CD4-positive, alpha-beta T cell treated with Interleukin-15 for 4 hours (primary cell): ENCODE measurements at places on chromosomes 4 and X.
A peak's percentile ranks its signal among the peaks of the same experiment; 100 is the strongest.

GRCh38 chr4:106355193-106355592 is 13.4 kb downstream of the GIMD1 start:
- DNase-seq: no peak

DNA sequence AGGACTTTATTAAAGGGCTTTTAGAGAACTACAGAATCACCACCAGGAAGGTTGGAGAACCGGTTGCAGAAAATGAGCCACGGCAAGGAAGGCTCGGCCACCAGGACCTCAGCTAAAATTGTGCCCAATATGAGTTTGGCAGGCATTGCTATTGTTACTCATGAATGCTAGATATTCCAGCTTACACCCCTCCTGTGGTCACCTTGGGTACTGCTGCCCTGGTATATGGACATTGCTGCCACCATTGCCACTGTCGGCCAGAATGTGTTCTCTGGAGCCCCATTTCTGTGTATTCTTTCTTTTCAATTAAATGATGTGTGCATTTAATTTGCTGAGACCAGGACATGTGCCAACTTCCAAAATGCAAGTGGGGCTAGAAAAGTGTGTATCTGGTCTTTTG is 626.7 kb upstream of the BOD1L1 start:
- DNase-seq: no peak

DNA sequence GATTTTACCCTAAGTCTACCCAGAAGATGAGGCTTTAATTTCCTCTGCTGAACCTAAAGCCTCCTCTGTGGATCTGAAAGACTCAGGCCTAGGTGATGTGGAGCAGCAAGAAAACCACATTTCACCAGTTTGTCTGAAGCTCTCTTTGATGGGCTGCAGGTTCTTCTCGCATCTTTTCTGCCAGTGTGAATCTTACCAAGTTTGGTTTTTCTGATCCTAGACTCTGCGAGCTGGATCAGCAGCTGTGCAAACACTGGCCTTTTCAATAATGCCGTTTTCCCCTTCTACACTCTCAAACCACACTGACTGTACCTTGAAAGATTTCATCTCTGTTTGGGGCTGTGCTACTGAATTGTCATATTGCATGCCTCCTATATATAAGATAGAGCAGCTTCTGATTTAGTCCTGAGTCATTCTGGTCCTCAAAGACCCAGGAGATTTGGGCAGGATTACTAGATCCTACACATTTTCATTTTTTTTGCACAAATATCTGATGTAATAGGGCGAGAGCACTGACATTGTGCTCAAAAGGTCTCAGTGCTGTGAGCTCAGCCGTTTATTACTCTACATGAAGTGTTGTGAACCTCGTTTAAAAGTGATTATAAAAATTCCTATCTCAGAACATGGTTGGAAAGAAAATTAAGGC is 133.6 kb upstream of the FAM9C start:
- DNase-seq: no peak

GRCh38 chrX:43238461-43238945 is 417.6 kb upstream of the MAOA start:
- DNase-seq: no peak

- peak; percentile 86 for DNase-seq
Measured at GRCh38 chrX:72018277-72019112, 107.8 kb downstream of the NHSL2 start.

- no peak for DNase-seq
Measured at GRCh38 chr4:114384629-114385028, 214.0 kb upstream of the UGT8 start.

GRCh38 chr4:15805583-15806517 is 27.7 kb downstream of the CD38 start:
- DNase-seq: peak; percentile 67

DNA sequence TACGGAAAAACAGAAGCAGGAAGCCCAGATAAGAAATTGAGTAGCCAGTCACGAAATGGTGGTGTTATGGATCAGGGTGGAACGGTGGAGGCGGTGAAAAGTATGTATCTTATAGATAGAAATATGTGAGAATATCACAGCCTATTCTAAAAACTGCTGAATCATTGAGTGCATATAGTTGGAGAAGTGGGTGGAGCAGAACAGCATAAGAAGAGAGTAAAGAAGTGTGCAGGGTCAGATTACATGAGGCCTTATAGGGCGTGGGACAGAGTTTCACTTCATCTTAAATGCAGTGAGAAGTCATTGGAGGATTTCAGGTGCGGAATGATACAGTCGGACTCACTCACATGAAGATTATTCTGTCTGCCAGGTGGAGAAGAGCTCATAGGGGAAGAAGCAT is 293.1 kb downstream of the TRIML1 start:
- DNase-seq: no peak

GRCh38 chr4:169042608-169043007 is 32.6 kb upstream of the CBR4 start:
- no peak for DNase-seq

DNA sequence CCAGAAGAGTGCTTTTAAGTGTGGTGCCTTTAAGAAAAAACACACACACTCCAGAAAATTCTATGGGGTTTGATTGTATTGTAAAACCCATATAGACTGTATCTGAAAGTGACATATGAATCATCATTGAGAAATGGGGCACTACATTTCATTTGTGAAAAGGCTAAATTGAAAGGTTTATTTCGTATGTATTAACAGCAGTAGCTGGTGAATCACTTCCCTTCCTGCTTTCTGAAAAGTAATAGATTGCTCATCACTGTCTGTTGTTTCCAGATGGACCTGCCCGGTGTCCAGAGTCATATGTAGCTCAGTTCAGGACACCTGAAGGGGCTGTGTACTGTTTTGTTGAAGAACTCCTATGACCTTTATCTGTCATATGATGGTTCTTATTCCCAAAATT is 28.1 kb upstream of the HPRT1 start:
- DNase-seq: no peak

GRCh38 chrX:24133312-24133711 is 16.2 kb upstream of the ZFX start:
- DNase-seq: no peak

- no peak for DNase-seq
Measured at GRCh38 chrX:147848543-147849443, 62.9 kb upstream of the FMR1 start.

DNA sequence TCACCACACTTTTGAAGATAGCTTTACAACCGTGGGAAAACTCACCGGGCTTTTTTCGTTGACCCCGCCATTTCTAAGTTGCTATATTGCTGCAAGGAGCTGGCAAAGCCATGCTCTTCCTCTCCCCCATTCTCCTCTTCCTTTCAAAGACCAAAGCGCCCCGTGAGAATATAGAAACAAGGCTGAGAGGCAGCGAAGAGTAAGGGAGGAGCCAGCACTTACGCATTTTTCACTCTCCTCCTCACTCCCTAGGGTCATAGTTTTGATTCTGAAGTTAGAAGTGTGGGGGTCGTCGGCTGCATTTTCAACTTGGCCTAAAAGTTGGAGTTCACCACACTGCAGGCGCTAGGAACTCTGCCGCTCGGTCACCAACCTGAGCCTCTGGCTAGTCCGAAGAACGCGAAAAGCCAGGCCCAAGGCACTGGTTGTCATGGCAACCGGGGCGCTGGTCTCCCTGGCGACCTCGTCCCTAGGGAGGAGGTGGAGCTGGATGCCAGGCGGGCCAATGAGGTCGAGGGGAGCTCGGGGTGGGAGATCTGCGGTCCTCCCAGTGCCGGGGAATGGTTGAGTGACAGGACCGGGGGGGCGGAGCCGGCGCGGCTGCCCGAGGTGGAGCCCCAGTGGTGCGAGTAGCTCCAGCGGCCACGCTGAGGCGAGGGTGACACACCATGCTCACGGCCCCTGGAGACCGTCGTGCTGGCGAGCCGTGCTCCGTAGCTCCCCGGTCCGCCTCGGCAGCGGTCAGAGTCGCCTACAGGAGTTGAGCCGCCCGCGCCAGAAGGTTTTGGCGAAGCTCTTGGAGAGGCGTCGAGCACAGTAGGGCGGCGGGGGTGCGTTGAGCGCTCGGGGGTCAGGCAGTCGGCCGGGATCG is at the start of gene PTPN13:
Gene PTPN13, plus strand, starts transcription at position 628 of the 871 bp plus-strand sequence. CDS start 40,942 bp downstream, outside the sequence.
- DNase-seq: peak; percentile 75

GRCh38 chr4:128974136-128974581 is 119.2 kb downstream of the SCLT1 start:
- DNase-seq: no peak

- no peak for DNase-seq
Measured at GRCh38 chr4:119238068-119238722, 25.7 kb downstream of the USP53 start.

DNA sequence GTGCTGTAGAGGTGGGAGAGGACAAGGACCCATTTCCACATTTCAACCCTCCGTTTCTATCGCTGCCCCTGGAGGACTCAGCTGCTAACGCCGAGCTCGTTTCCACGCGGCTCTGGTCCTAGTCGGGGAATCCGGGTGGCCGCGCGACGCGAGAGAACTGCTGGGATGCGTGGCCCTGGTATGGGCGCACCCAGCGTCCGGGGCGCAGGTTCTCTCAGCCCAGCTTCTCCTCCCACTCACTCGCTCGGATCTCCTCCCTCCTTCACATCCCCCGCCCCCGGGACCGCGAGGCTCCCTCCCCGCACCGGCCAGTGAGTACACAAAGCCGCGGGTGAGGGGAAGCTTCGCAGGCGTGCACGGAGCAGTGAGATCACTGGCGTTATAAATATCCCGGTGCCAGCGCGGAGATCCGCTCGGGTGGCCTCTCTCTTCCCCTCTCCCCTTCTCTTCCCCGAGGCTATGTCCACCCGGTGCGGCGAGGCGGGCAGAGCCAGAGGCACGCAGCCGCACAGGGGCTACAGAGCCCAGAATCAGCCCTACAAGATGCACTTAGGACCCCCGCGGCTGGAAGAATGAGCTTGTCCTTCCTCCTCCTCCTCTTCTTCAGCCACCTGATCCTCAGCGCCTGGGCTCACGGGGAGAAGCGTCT is at the start of gene FGF5:
Gene FGF5, plus strand, starts transcription at position 412 of the 649 bp plus-strand sequence. Its CDS starts 161 bp downstream, at position 573.
- DNase-seq: no peak

GRCh38 chr4:130825284-130825683 is 1729.3 kb downstream of the C4orf33 start:
- no peak for DNase-seq

- DNase-seq: no peak
Measured at GRCh38 chrX:69179380-69179911, 14.2 kb upstream of the PJA1 start.

DNA sequence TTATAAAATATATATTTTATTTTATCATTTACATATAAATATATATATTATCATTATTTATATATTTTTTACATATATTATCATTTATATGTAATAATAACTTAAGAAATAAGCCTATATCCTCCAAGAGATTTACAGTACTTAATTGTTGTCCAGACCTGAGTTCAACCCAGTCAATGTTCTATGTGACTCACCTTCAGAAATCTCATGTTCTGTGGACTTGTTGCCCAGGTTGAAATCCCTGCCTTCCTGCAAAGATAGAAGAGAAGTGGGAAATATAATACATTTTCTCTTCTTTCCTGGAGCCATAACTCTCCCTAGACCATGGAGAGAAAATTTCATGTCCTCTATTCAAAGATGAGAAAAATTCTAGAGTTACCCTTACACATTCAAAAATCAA is 247.3 kb downstream of the PARM1 start:
- DNase-seq: no peak

DNA sequence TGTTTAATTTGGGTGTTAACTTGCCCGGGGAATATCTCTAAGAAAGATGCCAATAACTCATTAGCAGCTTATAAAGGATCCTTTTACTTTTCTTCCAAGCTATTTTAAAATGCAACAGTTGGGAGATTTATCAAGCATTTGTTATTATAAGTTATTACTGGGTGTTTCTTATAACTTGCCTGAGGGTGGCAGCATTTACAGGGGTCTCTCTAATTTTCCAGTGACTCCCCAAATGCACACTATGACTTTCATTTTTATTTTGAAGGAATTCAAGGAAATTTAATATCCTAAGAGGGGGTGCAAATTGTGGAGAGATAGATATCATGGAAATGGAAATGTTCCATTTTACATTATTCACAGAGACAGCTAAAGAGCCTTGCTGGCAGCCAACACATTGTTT is 138.0 kb downstream of the PDGFRA start:
- DNase-seq: no peak

GRCh38 chr4:117334451-117335188 is 249.2 kb upstream of the TRAM1L1 start:
- DNase-seq: no peak

GRCh38 chrX:117990438-117990837 is 126.2 kb downstream of the KLHL13 start:
- no peak for DNase-seq

DNA sequence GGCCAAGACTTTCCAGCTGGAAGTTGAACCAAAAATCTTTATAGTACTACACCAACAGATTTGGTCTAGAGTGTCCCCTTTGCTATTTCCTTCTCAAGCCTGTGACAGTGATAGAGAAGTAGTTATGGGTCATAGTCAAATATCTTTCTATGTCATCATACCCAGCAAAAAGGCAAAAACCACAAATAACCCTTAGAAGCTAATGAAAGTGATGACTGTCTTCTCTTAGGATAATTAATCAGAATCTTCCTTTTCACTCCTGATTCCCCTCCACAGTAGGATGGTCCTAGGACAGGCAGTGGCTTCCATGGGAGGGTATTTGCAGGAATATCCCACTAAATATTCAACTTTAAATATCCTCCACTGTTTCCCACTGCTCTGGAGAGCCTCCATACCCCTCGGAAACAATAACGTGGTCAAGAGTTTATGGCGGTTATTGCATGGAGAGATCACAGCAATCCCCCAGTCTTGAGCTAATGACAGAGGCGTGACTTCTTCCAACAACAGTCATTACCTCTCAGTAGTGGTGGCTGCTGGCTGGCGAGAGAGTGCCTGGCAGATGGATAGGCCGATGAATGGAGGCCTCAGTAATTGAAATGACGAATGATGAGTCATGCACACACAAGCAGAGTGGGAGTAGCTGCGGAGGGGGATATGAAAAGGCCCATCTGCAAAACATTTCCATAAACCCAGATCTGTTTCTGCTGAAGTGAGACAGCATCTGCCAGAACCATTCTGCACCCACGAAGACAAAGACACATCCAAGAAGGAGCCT is 154.9 kb downstream of the STK32B start:
- DNase-seq: no peak

DNA sequence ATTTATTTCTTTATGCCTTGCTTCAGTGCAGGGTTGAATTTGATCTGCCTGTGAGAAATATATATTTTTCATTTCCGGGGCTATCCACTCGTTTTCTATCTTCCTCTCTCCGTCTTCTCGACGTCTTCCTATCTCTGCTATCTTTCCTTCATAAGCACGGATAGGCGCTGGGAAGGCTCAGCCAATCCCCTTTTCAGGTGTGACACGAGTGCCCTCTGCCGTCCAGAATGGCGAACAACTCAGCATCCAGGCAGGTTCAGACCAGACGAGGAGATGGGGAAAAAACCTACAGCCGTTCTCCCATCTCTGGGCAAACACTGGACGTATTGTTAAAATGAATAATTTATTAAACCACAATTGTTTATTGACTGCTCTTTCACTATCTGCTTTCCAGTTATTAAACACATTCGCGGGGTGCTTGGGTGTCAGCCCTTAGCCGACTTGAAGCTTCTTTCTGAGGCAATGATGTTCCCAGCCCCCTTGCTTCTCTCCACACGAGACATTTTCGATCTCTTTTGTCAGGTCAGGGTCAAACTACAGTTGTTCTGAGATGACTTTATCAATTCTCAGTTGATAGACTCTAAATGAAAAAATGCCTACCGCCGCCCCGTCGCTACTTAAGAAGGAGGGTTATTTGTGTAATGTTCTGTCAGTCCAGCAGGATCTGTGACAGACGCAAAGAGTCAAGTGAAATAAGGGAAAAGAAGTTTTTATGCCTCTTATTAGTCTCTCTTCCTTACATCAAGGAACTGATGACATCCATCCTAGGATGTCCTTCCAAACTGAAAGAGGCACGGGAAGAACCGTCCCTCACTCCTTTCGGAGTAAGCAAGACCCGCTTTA is 96.3 kb upstream of the NOCT start:
- DNase-seq: peak; percentile 32
